ENCODE measurements at places on chromosomes 5 and 9.

- no peak for DNase-seq
These were observed 79.0 kb downstream of the MACROH2A1 start for GRCh38 chr5:135319928-135320606.

DNA sequence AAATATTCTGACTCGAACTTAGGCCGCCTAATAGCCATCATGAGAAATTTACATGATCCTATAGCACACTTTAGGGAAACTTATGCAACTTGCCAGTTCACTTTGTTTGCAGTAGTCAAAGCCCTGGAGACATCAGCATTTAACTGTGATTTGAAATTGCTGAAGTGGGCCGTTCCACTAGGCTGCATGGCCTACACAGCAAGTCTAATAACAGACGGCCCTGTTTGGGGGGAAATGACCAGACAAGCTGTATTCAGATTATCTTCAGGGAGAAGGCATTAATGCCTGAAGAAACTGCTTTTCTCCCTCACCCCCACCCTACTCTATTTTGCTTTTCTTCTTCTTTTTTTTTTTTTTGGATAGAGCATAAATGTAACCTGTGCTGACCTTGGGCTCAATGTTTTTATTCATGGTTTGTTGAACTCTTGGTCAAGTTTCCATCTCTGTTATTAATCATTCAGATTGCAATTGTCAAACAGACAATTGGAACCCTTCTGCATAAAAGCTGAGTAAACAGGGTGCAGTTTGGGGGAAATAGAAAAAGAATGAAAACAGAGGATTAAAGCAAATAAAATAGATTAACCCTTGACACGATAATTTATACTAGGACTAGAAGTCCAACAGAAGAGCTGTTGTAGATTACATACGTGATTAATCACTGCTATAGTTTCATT lies 1928.2 kb upstream of the WWC1 start:
- DNase-seq, result no peak

- peak; percentile 47 for DNase-seq
These were observed 192.4 kb downstream of the HSPA4 start for GRCh38 chr5:133244242-133244641.

DNA sequence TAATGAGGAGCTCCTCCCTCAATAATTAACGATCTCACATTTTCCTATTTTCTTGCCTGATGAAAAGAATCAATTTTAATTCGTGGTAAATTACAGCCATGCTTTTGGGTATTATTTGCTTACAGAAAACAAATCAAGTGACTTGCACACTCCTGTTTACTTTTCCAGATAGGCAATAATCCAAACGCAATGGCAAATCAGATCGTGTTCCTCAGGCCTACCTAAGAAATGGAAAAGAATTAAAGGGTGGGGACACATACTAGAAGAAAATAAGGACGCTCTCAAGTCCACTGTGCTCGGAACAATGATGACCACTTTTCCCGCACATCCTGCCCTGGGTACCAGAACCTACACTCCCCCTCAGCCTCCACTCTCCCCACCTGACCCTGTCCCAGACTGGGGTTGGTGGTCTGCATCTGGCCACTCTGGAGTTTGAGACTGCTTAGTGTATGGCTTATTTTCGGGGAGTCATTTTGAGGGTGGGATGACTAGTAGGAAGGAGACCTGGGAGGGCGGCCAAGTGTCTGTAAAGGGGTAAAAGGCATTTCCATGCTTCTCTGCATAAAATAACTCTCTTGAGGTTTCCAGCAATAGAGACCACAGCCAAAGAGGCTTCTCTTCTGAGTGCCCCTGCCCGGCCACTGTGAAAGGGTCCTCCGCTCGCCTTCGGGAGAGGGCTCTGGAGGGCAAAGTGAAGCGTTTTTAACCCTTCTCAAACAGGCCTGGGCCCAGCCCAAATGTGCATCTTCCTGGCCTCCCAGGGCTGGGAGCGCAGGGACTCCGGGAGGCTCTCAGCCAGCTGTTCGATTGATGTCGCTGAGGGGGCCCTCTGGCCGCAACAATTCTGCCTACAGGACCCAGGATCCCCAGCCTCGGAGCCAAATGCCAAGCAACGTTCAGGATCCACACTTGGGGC lies 4.5 kb upstream of the OTP start:
- no peak for DNase-seq

DNA sequence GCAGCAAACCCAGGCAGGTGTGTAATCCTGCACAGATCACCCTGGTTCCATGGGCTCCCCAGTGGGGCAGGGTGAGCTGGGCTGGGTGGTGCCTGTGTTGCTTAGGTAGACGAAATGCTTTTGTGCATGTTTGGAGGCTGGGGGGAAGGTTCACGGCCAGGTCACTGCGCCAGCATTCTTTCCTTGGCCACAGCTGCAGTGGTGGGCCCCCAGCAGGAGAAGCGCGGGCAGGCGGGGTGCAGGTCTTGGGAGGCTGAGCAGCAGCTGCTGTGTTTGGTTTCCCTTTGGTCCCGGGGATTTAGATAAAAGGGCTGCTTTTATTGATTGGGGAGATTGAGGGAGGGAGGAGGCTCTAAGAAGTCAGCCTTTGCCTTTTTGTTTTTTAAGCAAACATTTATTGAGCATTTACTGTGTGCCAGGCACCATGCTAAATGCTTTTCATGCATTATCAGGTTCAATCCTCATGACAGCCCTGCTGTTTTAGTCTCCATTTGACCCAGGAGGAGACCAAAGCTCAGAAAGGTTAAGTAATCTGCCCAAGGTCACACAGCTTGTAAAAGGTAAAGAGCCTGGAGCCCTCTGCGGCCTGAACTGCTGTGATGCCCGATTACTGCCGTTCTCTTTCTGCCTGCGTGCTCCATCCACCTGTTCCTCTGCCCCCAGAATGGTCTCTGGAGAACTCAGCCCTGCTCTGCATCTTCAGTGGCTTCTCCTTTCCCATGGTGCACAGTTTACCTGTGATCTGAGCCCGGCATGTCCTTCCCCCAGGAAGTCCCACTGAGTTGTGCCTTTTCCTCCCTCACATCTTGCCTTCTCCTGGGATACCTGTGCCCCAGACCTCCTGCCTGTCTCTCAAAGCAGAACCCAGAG lies 94.4 kb downstream of the MACROH2A1 start:
- DNase-seq, result no peak
